ENCODE measurements at places on chromosomes 11 and 22.

DNA sequence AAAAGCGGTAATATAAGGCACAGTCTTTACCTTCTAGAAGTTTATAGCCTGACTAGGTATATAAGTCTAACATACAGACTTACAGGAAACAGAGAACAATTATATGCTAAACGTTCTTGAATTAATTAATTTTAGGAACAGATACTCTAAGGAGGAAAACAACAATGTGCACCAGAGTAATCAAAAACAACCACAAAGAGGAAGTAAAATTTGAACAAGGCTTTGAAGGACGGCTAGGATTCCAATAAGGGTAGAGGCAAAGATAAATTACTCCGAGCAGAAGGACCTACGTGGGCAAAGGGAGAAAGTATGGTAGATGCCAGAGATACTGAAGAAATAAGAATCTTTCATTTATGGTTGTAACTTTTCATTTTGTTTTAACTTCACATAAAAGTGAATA, 54.4 kb downstream of the ENTHD1 start:
- DNase-seq, result no peak

- no peak for DNase-seq
Measured at GRCh38 chr11:107545101-107545514, 20.4 kb downstream of the ALKBH8 start.

GRCh38 chr11:86726118-86726753, 53.8 kb upstream of the ME3 start:
- DNase-seq, result no peak

- no peak for DNase-seq
Measured at GRCh38 chr11:16912692-16913111, 101.5 kb downstream of the PLEKHA7 start.

- DNase-seq, result no peak
Measured at GRCh38 chr11:61860054-61860903, 31.1 kb downstream of the FADS3 start.

GRCh38 chr11:75239531-75240290, 863 bp upstream of the TPBGL start:
- no peak for DNase-seq

GRCh38 chr11:67082071-67082791, 25.6 kb downstream of the RHOD start:
- no peak for DNase-seq

DNA sequence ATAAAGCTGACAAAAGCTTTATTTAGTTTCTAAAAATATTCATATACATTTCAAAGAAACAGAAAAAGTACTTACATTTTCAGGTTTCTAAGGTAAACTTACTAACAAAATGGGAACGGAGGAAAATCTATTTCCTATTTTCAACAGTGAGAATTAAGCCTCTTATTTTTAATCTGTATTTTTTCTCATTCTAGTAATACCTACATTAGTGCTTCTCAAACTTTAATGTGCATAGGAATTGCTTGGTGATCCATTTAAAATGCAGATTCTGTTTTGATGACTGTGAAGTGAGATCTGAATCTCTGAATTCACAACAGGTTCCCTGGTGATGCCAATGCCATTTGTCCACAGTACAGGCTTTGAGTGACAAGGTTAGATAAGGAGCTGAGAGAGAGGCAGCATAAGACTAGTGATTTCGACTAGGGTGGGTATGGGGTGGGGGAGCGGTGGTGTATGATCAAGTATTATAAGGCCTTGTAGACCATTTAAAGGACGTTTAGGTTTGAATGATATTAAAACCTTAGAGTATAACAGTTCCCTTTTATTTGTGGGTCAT, 402.8 kb downstream of the CNTN5 start:
- DNase-seq, result no peak

- DNase-seq, result no peak
Measured at GRCh38 chr11:2402106-2402505, 1.6 kb downstream of the TSSC4 start.

- DNase-seq, result no peak
Measured at GRCh38 chr11:2306877-2307500, 5.2 kb downstream of the TSPAN32 start.

DNA sequence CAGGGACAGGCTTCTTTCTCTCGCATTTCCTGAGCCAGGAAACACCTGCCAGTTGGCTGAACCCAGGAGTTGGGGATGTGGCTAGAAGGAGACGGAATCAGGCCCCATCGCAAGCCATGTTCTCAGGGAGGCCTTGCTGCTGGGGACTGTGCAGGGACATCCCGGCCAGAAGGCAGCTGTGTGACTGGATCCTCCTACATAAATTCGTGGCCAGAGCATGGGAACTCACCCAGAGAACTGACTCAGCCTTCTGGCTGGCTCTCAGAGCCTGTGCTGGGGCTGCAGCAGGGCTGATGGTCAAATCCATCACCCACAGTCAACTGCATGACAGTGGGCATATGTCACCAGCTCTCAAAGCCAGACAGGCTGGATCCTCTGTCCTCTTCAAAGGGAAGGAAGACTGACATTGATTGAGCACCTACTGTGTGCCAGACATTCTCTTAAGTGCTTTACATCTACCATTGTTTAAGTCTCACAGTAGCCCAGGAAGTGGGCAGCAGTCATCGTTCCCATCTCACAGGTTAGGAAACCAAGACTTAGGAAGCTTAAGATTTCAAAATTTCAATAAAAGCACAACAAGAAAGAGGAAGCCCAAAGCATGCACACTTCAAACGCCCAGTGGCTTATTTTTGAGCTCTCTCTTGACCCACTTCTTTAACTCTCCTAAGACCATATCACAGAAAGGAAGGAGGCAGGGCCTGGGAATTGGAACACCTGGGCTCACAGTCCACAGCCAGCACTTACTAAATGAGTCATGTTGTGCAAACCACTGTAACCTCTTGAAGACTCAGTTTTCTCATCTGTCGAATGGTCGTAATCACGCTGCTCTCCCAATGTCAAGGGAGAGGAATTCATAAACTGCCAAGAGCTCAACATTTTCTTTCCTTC, 30.9 kb upstream of the CACNG2 start:
- no peak for DNase-seq

GRCh38 chr11:32154275-32154674, 63.4 kb downstream of the RCN1 start:
- no peak for DNase-seq

GRCh38 chr11:128915149-128915521, 24.0 kb downstream of the KCNJ5 start:
- no peak for DNase-seq

GRCh38 chr11:77580712-77581337, 8.9 kb upstream of the AQP11 start:
- no peak for DNase-seq

- no peak for DNase-seq
Measured at GRCh38 chr11:130673698-130674097, 225.3 kb downstream of the ADAMTS15 start.

- peak; percentile 33 for DNase-seq
Measured at GRCh38 chr11:123407130-123407995, 22.7 kb upstream of the GRAMD1B start.

DNA sequence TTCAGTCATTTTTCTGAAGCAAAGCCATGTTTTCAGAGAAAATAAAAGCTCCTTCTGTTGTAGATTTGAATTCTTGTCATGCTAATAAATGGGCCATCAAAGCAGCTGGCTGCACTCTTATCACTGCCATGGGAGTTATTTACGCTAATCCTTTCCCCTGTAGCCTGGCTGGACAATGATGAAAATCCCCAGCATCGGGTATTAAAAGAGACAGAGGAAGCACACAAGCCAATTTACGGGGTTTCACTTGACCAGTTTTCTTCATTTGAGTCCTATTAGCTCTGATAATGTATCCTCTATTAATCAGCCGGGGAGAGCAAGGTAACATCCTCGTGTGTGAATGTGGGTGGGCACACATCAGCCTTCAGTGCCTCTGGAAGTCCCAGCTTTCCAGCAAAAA, 470.2 kb upstream of the API5 start:
- no peak for DNase-seq

DNA sequence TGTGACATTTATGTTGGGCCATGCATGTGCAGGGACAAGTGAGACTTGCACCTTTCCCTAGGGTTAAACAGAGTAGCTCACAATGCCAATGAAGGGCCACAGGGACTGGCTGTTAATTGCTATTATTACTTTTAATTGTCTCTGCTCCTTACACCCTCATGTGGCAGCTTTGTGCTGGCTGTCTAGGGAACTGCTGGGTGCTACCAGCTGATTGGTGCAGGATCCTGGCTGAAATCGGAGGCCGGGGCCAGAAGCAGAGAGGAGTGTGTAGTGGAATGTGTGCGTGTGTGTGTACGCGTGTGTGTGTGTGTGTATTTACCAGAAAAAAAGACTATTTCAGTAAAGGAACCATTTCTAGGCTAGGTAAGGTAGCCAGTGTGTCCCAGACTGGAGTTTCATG, 302.5 kb downstream of the CTTN start:
- DNase-seq, result no peak

- no peak for DNase-seq
Measured at GRCh38 chr11:95086151-95086550, 3.5 kb upstream of the ENDOD1 start.

GRCh38 chr11:69982690-69983570, 95.2 kb upstream of the ANO1 start:
- DNase-seq, result no peak

- DNase-seq, result no peak
Measured at GRCh38 chr22:33476716-33477115, 418.5 kb upstream of the SYN3 start.

DNA sequence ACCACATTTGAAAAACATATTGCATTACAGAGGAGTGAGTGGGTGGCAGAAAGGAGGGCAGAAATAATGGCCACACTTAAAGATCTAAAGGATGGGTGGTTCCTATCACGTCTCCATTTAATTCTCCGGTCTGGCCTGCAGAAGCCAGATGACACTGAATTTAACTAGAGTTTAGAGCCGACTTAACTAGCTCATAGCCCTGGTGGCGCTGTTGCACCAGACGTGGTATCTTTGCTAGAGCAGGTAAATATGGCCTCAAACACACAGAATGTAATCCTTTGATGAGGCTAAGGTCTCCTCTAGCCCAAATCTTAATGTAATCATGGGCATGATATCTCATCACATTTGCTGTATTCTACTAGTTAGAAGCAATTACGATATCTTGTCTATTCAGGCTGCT, 51.5 kb upstream of the GAL start:
- no peak for DNase-seq

DNA sequence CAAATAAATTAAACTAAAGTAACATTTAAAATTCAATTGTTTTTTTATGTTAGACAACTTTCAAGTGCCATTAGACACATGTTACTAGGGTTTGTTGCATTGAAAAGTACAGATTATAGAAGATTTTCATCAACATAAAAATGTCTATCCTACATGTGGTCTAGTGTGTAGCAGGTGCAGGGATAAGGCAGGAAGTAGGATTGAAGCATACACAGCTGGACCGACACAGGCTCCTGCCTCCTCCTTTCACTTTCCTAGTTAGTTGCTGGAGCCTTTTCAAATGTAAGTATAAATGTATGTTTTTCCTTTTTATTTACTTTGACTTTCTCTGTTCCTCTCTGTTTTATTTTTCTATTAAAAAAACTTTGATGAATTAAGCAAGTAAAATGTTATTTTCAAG, 246.9 kb upstream of the LUZP2 start:
- DNase-seq, result no peak

DNA sequence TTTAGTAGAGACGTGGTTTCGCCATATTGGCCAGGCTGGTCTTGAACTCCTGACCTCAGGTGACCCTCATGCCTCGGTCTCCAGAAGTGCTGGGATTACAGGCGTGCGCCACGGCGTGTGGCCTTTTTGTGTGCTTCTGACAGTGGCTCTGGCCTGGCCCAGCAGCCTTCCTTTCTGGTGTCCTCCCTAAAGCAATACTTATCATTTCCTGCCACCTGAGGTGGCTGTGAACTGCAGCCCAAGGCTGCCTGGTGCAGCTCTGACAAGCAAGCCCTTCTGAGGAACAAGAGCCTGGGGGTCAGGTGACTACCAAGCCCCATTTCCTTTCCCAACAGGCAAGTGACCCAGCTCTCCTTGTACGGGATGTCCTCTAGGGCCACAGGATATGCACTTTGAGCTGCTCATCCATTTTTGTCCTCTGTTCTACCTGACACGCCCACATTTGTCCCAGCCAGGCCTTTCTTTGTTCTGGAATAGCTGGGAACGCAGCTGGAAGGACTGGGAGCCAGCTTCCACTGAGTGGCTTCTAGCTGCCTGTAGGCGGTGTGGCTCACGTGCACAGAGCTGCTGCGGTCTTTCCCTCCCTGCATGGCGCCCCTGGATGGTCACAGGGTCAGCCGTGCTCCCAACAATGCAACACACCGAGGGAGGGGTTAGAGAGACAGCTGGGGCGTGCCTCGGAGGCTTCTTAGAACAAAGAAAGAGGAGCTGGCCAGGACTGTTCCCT, 12.3 kb upstream of the BID start:
- no peak for DNase-seq

- DNase-seq, result no peak
Measured at GRCh38 chr11:67114275-67114896, 4.7 kb upstream of the KDM2A start.

DNA sequence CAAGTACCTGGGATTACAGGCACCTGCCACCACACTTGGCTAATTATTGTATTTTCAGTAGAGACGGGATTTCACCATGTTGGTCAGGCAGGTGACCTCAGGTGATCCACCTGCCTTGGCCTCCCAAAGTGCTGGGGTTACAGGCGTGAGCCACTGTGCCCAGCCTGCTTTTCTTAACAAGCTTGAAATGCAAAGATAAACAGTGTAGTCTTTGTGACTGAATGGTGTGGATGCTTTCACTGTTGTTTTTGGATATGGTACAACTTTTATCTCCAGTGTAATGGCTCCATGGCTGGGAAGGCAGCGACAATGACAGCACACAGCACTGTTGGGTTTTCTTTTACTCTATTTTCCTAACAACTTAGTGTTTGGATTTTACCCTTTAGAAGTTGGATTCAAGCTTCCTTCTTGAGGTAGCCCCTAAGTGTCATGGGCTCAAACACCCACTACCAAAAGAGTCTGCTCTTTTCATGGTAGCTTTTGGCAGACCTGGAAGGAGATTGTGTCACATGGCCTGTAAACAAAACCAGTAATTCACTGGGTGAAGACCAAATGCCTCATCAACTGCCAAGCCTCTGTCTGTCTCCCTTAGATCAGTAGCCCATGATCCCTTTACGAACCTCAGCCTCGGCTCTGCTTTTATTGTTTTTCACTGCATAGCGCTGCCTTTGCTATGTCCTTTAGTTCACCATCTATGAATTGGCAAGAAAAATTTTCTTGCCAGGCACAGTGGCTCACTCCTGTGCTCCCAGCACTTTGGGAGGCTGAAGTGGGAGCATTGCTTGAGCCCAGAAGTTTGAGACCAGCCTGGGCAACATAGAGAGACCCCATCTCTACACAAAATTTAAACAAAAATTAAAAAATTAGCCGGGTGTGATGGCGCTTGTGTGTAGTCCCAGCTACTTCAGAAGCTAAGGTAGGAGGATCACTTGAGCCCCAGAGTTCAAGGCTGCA, 6.4 kb downstream of the VPS51 start:
- no peak for DNase-seq

GRCh38 chr22:49655168-49655812, 172.4 kb downstream of the BRD1 start:
- DNase-seq, result no peak

GRCh38 chr11:116406042-116406441, 366.7 kb downstream of the BUD13 start:
- no peak for DNase-seq

Measured in activated T-cell treated with anti-CD3 and anti-CD28 coated beads for 24 hours (primary cell).